IMR-90 (cell line): ENCODE measurements at places on chromosomes 4 and X. TPM values are rescaled to one million over a fixed set of nuclear protein-coding genes. Genes with fewer than 3 reads are reported as not detected.
A peak's percentile ranks its signal among the peaks of the same experiment; 100 is the strongest.

The SLC26A1 gene
- total RNA-seq = not detected in 2 replicates

The PRR27 gene
- not detected in 2 replicates for total RNA-seq

The C4orf50 gene
- total RNA-seq = not detected in 2 replicates

The CYP2U1 gene
- total RNA-seq = 11.1 and 13.6 TPM in 2 replicates

The POLR2B gene
- total RNA-seq = 106 and 172 TPM in 2 replicates

The SOX3 gene
- not detected in 2 replicates for total RNA-seq

The TRIM61 gene
- total RNA-seq = 4.2 and 4.7 TPM in 2 replicates

The EFHC2 gene
- 0.18 and 0.28 TPM in 2 replicates for total RNA-seq

The TLR1 gene
- 1.1 TPM in 2 replicates for total RNA-seq

The TMEM33 gene
- 45.5 and 49.7 TPM in 2 replicates for total RNA-seq

The DCX gene
- not detected in 2 replicates for total RNA-seq

The L1CAM gene
- 0.36 and 0.56 TPM in 2 replicates for total RNA-seq

The AMTN gene
- not detected in 2 replicates for total RNA-seq

The SAT1 gene
- total RNA-seq = 55.9 and 112 TPM in 2 replicates

The FAM236B gene
- total RNA-seq = not detected in 2 replicates

The PCYT1B gene
- total RNA-seq = under 0.01 TPM in 1 of 2 replicates, not detected in the other

The RGN gene
- under 0.01 and 0.18 TPM in 2 replicates for total RNA-seq

The POU4F2 gene
- total RNA-seq = not detected in 2 replicates

The HTR2C gene
- not detected in 2 replicates for total RNA-seq

The ARX gene
- total RNA-seq = not detected in 2 replicates

The PROM1 gene
- not detected in 2 replicates for total RNA-seq

DNA sequence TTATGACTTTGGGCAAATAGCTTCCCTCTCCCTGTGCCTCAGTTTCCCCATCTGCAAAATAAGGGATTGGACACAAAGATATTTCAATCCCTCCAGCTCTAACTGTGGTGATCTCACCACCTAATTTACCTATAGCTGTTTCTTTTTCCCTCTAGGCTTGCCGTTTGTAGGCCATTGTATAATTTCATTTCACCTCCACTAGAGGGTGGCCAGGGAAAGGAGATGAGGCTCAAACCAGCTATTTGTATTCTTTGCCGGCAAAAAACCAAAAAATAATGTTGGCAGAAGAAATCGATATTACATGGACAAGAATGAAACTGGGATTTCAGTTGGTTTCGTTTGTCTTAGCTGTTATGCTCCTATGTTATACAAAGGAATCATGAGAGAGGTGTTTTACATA is 36.1 kb upstream of the DOCK11 start:
- DNase-seq = peak; percentile 47

DNA sequence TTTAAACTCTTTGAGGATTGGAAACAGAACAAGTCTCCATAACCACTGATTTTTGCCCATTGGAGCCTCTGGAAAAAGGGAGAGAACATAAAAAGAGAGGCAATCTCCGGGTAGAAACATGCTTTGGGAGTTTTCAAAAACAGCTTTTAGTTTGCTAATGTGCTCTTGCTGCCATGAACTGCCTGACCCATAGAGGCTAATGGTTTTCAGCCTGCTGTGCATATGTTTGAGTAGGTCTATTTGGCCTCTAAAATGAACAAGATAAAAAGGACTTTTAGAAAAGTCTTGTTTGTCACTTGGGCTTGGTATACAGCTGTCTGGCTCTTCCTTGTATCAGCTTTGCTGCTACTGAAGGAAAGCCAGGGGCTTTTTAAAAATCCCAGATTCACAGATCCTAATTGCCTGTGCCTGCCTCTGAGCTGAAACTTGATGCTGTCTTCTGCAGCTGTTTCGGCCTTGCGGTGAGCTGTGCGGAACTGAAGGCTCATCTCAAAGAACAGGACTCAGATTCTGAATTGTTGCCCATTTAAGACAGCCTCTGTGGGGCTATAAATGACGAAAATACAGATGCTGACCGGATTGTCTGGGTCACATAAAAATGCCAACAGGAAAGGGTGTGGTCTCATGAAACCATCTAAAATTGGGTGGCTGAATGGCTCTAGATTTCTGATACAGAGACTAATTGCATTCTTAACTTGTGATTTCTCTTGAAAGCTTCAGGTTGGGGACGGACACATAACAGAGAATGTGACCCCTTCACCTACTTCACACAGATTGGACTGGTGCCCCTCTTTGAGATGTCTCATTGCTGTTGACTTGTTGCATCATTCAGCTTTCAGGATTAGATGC is 18.4 kb upstream of the ZNF41 start:
- peak; percentile 64 for DNase-seq

GRCh38 chr4:106019771-106020170 is 124.5 kb downstream of the NPNT start:
- peak; percentile 27 for DNase-seq

- DNase-seq = no peak
Measured at GRCh38 chr4:13478707-13479106, 5.4 kb downstream of the RAB28 start.

- DNase-seq = peak; percentile 63
Measured at GRCh38 chr4:111066447-111066846, 443.6 kb upstream of the PITX2 start.

DNA sequence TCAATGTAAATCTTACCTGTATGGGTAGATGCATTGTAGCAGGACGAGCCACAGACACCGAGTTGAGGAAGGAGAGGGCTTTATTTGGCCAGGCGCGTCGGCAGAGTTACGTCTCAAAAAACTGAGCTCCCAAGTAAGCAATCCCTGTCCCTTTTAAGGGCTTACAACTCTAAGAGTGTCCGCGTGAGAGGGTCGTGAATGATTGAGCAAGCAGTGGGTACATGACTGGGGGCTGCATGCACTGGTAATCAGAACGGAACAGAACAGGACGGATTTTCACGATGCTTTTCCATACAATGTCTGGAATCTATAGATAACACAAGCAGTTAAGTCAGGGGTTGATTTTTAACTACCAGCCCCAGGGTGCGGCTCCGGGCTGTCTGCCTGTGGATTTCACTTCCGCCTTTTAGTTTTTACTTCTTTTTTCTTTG is 524.9 kb upstream of the HTR2C start:
- DNase-seq = no peak

DNA sequence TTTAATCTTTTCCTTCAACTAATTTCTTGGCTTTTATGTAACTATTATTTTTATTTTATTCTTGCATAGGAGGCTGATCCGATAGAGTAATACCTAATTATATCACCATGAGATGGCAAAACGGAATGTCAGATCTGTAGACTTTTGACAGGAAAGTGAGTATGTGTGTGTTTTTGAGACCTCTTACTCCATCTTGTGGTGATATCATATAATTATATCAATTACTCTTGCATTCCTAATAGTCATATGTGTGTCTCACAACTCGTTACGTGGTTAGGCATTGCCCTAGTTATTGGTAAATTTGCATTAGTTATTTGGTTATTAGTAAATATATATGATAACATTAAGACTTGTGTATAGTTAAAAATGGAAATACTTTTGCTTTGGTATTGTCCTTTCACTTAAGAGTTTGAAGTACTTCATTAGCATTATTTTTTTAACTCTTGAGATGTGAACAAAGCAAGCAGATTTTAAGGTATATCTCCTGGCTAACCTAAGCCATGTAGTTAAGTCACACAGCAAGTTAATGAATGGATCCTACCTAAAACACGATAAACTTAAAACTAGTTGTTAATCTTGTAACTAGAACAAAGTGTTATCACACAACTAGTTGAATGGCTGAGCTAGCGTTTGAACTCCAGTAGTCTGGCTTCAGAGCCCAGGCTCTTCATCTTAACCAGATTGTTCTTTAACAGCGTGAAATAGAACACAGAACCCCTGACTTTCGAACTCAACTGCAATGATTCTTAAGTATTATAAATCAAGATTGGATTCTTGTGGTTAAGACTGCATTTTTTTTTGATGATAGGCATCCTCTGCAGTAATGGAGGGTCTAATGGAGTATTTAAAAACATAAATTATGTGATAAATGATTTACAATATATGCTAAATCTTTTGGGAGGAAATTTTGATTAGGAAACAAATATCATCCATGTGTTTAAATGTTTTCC is 67.1 kb downstream of the PGRMC2 start:
- peak; percentile 75 for DNase-seq

- no peak for DNase-seq
Measured at GRCh38 chr4:134560728-134561127, 359.1 kb upstream of the PABPC4L start.

GRCh38 chr4:54276641-54277430 is 47.7 kb downstream of the PDGFRA start:
- DNase-seq = no peak

GRCh38 chrX:7711167-7711566 is 131.8 kb upstream of the VCX start:
- DNase-seq = no peak

DNA sequence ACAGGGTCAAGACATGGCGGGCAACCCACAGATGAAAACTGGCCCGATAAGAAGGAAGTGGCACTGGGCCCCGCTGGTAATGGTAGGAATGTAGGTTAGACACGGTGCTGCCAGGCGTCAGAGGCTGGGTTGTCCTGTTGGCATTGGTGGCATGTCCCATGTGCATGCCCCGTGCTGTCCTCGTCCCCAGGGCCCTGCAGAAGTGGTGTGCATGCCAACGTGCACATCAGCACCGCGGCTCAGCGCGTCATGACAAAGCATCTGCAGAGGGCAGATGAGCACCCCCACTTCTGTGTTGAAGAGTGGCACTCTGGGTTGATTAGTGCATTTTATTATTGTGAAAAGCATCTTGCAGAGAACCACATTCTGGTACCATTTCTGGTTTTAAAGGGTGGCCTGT is 35.6 kb downstream of the NELFA start:
- no peak for DNase-seq

- no peak for DNase-seq
Measured at GRCh38 chr4:135144498-135144897, 942.9 kb upstream of the PABPC4L start.

- DNase-seq = peak; percentile 51
Measured at GRCh38 chr4:141099326-141099725, 33.9 kb downstream of the RNF150 start.

- DNase-seq = peak; percentile 6
Measured at GRCh38 chr4:18366892-18367291, 345.3 kb upstream of the LCORL start.

DNA sequence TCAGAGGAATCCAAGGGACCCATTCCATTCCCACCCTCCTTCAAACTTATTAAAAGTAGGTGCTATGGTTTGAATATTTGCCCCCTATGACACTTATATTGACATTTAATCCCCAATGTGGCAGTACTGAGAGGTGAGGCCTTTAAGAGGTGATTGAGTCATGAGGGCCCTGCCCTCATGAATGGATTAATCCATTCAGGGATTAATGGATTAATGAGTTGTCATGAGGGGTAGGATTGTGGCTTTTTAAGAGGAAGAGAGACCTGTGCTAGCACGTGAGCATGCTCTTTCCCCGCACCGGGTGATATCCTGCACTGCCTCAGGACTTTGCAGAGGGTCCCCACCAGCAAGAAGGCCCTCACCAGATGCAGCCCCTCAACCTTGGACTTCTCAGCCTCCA is 50.1 kb downstream of the IRF2 start:
- DNase-seq = no peak

DNA sequence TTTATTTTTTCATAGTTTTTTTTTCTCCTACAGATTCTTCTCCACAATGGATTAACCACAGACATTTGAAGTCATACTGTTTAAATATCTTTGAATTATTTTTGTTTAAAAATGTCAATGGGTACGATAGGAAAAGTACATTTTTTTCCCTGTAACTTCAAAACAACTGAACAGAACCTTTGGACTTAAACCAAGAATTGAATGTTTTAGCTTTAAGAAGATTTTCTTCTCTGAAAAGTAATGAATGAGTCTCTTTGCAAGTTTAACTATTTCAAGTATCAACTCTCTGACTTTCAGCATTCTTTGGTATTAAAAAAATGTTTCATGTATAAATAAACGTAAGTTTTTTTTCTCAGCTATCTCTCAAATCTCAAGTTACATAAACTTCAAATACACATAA is 364.3 kb downstream of the FBXO8 start:
- DNase-seq = peak; percentile 55

- DNase-seq = no peak
Measured at GRCh38 chr4:4637710-4638109, 95.9 kb upstream of the STX18 start.

DNA sequence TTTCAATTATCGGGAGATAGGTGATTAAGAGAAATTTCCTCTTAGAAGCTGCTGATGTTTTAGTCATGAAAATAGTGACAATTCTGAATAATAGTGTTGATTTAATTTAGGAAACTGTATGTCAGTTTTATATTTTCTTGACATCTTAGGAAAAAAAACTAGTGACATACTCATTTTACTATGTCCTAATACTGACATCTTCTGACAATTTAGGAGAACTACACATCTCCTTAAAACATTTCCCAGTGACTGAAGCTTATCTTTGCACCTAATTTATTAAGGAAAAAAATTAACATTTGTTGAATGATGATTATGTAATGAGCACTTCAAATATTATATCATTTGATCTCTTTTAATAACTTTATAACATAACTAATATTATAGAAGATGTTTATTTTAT is 42.0 kb upstream of the RBMXL3 start:
- peak; percentile 40 for DNase-seq

GRCh38 chr4:13970349-13970748 is 342.8 kb upstream of the BOD1L1 start:
- DNase-seq = peak; percentile 26

GRCh38 chrX:153573984-153574383 is 25.0 kb downstream of the CCNQ start:
- no peak for DNase-seq

GRCh38 chr4:147863808-147864472 is 132.1 kb downstream of the ARHGAP10 start:
- peak; percentile 44 for DNase-seq

GRCh38 chr4:82560853-82561785 is 669 bp downstream of the TMEM150C start:
- DNase-seq = no peak

GRCh38 chr4:92488496-92488895 is 184.7 kb downstream of the GRID2 start:
- DNase-seq = no peak

GRCh38 chrX:71147496-71148277 is 3.0 kb downstream of the NLGN3 start:
- no peak for DNase-seq

DNA sequence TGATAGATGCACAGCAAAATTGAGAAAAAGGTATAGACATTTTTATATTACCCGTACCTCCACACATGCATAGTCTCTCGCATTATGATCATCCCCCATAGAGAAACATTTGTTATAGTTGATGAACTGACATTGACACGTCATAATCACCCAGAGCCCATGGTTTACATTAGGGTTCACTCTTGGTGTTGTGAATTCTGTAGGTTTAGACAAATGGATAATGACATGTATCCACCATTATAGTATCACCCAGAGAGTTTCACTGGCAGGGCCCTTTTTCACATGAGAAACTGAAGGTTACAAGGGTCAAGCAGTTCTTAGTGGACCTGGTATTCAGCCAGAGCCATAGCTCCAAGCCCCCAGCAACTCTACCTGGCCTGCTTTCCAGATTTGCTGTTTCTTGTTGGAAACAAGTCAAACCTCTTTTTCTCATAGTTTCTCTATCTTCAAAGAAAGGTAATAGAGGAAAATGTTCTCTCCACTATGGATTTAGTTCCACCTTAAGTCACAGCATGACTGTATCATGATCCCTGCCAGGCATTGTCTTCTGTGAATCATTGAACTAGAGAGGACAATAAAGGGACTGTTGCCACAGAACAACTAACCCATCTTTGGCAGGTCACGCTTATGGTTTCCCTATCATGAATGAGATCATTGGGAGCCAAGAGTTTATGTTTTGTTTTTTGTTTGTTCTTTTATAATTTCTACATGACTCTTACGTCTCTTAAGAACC is 64.0 kb downstream of the HHIP start:
- peak; percentile 66 for DNase-seq
